ENCODE measurements at places on chromosomes 12 and 14. TPM values are rescaled to one million over a fixed set of nuclear protein-coding genes. Genes with fewer than 3 reads are reported as not detected.

- DNase-seq, result peak; percentile 45
Observed at GRCh38 chr12:22656831-22657230, 31.9 kb downstream of the ETNK1 start.

- peak; percentile 14 for DNase-seq
Observed at GRCh38 chr12:104524034-104524832, 67.5 kb downstream of the CHST11 start.

DNA sequence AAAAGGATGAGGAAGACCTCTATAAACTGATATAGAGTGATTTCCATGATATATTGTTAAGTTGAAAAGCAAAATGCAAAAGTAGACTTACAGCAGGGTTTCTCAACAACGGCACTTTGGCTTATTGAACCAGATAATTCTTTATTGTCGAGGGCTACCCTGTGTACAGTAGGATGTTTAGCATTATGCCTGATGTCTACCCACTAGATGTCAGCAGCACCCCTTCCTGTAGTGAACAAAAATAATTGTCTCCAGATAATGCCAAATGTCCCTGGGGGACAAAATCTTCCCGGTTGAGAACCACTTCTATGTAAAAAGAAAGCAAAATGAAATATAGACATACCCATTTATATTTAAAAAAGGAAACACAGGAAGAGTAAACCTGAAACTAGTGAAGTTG is 32.4 kb downstream of the ABCD2 start:
- peak; percentile 28 for DNase-seq

GRCh38 chr14:95106971-95107370 is 50.4 kb downstream of the DICER1 start:
- peak; percentile 18 for DNase-seq

GRCh38 chr12:121064116-121064515 is 25.1 kb upstream of the OASL start:
- DNase-seq, result no peak

CHGA gene
- not detected for total RNA-seq

- no peak for DNase-seq
Observed at GRCh38 chr12:633731-634130, 29.5 kb downstream of the NINJ2 start.

GRCh38 chr12:4006743-4007142 is 133.5 kb upstream of the PARP11 start:
- no peak for DNase-seq

DNA sequence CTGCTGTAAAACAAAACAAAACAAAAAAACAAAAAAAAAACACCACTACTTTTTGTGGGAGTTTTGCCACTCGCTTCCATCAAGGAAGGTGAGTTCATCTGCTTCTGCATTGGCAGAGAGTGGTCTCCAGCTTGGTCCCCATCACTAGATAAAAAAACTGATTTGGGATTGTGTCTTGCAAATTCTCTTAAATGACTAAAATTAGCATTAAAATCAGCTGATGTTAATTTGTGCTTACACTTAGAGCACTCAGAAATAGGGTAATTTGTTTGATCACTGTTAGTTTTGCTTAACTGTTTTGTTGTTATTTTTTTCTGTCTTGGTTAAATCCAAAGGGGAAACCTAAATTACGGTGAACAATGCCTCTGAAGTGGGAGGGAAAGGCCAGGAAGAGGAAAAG is 1048.0 kb downstream of the LRFN5 start:
- DNase-seq, result no peak

DNA sequence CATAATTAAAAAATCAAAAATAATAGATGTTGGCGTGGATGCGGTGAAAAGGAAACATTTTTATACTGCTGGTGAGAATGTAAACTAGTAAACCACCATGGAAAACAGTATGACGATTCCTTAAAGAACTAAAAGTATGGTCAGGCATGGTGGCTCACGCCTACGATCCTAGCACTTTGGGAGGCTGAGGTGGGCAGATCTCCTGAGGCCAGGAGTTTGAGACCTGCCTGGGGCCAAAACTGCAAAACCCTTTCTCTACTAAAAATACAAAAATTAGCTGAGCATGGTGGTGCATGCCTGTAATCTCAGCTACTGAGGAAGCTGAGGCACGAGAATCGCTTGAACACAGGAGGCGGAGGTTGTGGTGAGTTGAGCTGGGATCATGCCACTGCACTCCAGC is 195.7 kb upstream of the BMP4 start:
- no peak for DNase-seq

DNA sequence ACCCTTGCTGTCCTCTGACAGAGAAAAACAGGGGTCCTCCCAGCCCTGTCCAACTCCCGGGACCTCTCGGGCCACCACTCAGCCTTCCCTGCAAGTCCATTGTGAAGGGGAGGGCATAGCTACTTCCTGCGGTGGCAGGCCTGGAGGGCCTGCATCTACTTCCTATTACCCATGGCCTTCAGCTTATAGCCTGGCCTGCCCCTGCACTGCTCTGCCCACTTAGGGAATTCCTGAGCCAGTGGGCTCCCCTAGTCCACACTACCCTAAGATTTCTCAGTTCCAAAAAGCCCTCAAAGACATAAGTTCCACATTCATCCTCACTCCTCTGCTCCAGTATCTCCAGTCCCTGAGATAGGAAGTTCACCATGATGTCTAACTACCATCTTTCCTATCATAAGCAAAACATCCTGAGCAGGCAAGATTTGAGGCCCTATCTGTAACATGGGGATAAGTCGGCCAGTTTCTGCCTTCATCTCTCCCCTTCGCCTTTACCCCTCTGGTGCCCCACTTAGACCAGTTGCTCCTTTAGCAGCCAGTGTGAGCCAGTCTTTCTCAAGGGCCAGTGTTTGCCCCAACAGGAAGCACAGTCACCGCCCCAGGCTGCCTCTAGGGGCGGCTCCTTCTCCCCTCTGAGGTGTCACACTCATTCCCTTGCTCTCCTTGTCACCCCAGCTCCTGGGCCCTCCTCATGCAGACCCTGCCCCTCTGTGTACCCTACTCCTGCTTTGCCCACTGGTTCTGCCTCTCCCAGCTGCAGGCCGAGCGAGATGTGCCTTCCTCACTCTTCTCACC is 10.9 kb downstream of the HDAC7 start:
- no peak for DNase-seq

CTDSP2 gene
- total RNA-seq, result 31.9 TPM

- DNase-seq, result no peak
Observed at GRCh38 chr14:102948698-102949061, 26.2 kb downstream of the AMN start.

DNA sequence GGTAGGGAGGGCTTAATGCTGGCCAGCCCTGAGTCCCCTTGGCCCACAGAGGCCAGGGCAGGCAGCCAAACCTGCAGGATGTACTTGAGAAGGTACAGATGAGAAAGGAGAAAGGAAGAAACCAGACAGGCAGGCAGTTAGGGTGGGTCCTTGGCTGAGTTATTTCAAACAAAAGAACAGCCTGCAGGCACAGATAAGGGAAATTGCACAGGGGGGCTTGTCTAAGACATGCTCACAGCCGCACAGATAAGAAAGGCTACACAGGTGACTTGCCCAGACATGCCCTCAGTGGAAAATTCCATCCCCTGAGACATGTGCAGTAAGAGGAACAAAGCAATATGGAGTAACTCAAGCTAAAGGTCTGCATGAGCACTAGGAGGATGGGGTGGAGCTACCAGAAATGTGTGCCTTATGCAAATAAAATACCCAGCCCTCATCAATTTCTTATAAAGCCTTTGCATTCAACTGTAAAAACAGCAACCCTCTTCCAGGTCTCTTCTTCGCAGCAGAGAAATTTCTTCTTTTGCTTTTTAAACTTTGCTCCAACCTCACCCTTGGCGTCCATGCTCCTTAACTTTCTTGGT is 158.2 kb upstream of the RGS6 start:
- no peak for DNase-seq

- no peak for DNase-seq
Observed at GRCh38 chr14:90722590-90722989, 93.6 kb downstream of the TTC7B start.

PTGDR gene
- total RNA-seq, result not detected

DNA sequence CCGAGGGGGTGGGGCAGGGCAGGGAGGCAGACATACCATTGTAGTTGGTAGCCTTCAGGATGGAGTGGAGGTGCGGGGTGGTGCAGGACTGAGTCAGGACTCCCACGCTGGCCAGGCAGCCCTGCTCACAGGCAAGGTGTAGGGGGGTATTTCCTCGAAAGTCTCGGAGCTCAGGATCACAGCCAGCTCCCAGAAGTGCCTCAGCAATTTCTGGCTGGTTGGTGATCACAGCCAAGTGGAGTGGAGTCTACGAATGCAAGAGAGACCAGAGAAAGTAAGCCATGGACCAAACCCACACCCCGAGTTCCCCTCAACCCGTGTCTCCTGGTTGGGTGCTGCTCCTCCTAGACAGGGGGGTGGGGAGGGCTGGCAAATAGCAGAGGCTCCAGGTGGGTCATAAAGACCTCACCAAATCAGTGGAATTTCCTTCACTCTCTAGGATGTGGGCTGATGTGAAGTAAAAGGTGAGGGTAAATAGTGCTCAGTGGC is 1.4 kb downstream of the NFKBIA start:
- no peak for DNase-seq

All from LHCN-M2 (cell line).